ENCODE measurements at places on chromosomes 1 and 21.

GRCh38 chr1:200400556-200400955 lies 9.3 kb downstream of the ZNF281 start:
- DNase-seq = no peak

DNA sequence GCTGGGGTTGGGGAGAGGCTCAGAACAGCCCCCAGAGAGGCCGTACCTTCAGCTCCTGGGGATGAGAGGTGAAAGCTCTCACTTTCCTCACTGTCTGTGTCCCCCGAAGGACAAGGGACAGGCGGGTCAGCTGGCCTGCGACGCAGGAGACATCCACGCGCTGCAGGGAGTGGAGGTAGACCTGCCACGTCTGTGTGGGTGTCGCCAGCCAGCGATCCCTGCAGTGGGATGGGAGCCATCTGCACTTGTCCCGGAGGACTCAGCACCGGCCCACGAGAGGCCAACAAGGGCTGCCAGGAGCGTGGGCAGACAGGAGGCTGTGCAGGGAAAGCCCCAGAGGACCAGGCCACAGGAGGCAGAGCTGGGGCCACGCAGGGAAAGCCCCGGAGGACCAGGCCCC lies 127.2 kb downstream of the NPHP4 start:
- DNase-seq = no peak

DNA sequence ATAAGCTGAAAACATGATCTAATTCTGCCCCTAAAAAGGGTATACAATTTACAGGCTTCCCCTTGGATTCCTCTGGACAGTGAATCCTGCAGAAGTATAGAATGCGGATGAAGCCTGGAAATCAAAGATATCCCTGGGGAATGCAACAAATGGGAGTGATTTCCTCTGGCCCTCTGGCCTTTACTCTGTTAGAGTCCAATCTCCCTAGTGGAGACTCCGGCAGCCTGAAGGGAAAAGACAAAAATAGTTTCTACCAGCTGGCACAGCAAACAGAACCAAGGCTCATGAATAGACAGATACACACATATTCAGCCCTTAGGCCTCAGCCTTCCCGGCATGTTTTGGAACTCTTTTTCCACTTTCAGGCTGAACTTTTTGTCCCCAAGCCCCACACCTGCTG lies 3.9 kb upstream of the LRRC52 start:
- DNase-seq = no peak

GRCh38 chr1:184356891-184357290 lies 29.9 kb upstream of the C1orf21 start:
- DNase-seq = no peak

DNA sequence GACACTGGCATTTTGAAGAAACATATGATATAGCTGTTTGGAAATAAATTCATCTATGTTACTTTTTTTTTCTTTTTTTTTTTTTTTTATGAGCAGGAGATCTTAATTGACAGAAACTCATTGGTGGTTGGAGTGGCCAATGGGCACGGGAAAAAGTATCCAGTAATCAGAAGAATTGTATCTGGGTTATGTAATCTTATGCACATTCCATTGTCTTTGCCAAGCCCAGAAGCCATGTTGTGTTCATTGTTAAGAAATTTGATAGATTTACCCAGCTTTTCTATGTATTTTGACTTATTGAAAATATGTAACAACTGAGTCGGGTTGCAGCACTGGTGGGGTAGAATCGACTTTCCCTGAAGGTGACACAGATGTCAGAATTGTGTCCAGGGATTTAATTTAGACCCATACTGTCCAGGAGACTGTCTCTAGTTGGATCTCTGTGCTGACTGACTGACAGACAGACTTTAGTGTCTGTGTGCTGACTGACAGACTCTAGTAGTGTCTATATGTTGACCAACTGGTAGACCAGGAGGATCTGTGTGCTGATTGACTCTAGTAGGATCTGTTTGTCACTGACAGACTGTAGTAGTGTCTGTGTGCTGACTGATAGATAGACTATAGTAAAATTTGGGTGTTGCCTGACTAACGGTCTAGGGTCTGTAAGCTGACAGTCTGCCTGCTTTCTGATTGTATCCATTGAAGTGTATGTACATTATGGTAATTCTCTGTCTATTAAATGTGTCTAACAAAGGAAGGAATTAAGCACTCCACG lies 12.3 kb upstream of the C4BPB start:
- DNase-seq = no peak

Measured in BJ (cell line).